CD4-positive, alpha-beta T cell treated with Interleukin-4 for 1 hour (primary cell): ENCODE measurements at places on chromosomes 7 and 10.
A peak's percentile ranks its signal among the peaks of the same experiment; 100 is the strongest.

GRCh38 chr10:6171881-6172695 lies 30.6 kb upstream of the PFKFB3 start:
- DNase-seq = peak; percentile 67

GRCh38 chr10:86651631-86652331 lies 2.6 kb upstream of the OPN4 start:
- DNase-seq = no peak

DNA sequence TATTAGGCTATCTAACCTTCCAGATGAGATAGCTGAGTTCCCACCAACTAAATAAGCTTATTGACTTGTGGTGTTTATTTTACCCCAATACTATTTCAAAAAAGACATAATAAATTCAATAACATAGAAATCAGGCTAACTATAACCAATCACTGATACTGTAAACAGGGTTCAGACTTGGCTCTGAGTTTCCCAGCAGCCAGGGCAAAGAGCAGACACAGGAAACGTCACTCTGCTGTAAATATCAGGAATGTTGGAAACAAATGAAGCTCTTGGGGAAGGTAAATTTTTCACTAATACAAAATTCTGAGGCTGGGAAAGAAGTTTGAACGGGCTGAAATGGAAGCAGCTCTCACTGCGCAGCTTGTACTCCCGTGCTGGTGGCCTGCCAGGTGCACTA lies 114.6 kb downstream of the GALNT11 start:
- no peak for DNase-seq

- DNase-seq = no peak
Measured at GRCh38 chr7:445563-446288, 73.9 kb downstream of the PDGFA start.
